ENCODE measurements at places on chromosomes 16 and 17.

DNA sequence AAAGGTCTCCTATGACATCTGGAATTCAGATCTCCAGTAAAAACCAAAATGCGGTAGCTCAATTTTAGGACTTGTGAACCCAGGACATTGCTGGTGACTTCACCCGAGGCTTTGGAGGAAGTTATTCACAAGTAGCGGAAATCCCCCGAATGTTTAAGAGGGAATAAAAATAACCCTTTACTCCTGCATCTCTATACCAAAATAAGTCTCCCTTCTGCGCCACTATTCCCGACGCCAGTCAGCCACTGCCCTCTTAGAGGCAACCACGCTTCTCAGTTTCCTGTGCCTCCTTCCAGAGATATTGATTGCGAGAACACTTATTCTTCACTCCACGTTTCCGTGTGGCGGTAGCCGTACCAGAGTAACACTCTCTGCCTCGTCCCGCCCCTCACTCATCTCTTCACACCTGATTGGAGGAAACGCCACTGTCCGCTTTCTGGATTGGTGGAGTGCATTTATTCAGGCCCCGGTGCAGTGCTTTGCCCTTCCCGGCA is 27.4 kb downstream of the EMP2 start:
- peak; percentile 41 for DNase-seq

DNA sequence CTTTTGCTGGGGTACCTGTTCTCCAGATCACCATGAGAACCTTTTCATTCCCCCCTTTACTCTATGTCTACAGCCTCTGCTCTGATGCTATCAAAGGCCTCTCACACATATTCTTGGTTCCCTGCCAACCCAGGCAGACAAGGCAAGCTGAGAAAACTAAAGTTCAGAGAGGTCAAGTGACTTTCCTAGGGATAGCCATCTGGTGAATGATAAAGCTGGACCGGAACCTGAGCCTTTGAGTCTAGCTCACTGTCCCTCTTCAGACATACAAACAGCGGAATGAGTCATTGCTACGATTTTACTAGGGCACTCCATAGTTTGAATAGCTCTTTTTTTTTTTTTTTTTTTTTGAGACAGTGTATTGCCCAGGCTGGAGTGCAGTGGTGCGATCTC is 73.3 kb downstream of the XYLT1 start:
- peak; percentile 17 for DNase-seq

GRCh38 chr16:2976201-2976600 is 4.0 kb downstream of the PKMYT1 start:
- no peak for DNase-seq

DNA sequence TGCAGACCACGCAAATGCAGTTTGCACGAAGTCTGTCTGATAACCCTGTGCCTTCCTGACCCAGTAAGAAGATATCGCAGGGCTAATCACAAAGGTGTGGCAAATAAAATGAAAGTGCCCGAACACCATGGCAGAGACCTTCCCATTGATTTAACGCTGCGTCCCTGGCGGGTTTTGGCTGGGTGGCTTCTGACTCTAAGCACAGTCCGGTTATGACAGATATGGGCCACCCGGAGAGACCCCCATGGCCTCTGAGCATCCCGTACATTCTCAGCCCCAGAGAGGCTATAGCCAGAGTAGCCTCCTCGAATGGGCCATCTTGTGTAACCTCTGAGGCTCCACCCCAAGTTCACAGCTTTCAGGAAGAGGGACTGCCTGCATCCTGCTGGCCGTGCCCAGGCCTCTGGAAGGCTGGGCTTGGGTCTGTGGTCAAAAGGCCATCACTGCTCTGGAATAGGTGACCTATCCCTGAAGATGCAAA is 5.5 kb downstream of the FOXC2 start:
- DNase-seq = no peak

- DNase-seq = no peak
Measured at GRCh38 chr16:64771273-64771672, 350.6 kb downstream of the CDH11 start.

GRCh38 chr17:42422412-42422957 is 571 bp downstream of the CAVIN1 start:
- peak; percentile 8 for DNase-seq

- no peak for DNase-seq
Measured at GRCh38 chr17:28328325-28328724, 6.9 kb downstream of the IFT20 start.

DNA sequence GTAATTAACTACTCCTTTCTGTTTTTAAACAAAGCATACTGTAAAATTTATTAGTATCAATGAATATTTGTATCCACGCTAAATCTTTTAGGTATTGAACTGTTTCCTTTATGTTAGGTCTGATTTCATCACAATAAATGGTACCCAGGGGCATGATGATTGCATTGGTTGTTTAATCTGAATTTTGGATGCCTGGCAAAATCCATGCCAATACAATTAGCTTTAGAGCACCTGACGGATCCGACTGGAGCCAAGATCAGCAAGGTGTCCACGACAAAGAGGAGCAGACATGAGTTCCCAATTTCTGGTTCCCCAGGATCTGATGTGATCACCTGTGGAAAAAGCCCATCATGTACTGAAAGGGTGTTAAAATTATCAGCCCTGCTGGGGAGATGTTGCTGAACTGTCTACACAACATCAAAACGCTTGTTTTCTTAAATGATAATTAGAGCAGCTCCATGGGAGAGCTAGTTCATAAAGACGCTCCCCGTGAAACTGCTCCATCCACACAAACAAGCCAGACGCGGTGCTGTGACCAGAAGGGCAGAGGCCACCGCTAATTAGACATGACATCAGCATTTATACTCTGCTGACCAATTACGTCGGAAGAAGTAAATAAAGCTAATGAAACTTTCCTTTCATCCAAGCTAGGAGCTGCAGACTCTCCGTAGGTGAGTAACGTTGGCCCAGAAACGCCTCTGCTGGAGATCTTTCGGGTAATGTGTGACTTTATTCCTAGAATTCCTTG is 151.7 kb downstream of the CPPED1 start:
- DNase-seq = no peak

DNA sequence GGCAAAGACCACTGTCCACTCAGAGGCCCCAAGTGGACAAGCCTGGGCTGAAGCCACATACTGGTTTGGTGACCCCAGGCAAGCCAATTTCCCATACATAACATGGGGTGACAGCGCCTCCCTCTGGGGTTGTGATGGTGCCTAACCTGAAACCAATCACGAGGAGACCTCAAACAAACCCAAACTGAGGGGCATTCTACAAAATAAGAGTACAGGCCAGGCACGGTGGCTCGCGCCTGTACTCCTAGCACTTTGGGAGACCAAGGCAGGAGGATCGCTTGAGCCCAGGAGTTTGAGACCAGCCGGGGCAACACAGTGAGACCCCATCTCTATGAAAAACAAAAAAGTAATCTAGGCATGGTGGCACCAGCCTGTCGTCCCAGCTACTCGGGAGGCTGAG is 3.6 kb downstream of the P2RX5 start:
- DNase-seq = no peak

GRCh38 chr17:50911890-50912289 is 45.7 kb upstream of the TOB1 start:
- DNase-seq = no peak

DNA sequence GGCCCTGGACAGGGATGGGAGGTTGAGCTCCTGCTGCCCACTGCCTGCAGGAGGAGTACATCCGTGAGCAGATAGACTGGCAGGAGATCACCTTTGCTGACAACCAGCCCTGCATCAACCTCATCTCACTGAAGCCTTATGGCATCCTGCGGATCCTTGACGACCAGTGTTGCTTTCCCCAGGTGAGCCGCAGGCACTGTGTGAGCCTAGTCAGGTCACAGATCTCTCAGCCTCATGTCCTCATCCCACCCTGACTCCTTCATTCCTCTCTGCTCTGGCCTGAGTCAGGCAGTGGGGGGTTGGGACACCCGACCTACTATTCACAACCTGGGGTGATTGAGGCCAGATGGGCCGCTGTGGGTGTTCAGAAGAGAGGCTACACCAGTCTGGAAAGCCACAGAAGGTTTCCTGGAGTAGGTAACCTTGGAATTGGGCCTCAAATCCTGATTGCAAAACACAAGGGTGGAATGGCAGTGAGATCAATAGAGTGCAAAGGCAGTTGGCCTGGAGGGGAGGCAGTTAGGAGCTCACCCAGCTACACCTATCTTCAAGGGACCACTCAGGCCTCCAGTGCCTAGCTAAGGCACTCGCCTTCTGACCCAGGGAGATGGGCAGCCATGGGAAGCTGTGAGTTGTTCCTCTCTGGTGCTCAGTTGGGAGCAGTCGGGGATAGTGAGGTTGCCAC is 29.7 kb downstream of the MYO15A start:
- no peak for DNase-seq

DNA sequence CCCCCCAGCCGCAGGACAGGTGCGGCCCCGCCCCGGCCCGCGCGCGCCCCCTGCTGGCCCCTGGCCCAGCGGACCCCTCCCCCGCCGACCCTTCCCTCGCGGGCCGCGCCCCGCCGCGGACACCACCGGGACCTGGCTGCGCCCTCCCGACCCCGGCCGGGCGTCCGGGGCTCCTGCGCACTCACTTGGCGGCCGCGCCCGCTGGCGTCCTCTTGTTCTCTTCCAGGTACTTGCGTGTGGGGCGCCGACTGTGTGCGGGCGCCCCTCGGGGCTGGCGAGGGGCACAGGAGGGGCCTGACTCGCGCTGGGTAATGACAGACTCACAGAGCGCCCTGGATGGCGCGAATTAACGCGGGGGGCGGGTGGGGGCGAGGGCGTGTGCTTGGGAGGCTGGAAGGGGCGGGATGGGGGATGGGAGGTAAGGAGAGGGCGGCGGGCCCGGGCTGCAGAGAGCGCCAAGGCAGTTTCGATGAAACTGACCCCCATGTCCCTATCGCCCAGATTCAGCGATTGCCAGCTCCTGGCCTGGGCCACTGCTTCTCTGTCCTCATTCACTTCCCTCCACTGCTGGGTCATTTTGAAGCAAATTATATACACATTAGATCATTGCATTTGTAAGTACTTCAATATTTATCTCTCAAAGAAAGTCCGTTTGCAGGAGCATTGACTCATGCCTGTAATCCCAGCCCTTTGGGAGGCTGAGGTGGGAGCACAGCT is 445 bp upstream of the DBNDD1 start:
- peak; percentile 49 for DNase-seq

GRCh38 chr16:59975953-59976352 is 1241.8 kb upstream of the GOT2 start:
- no peak for DNase-seq

DNA sequence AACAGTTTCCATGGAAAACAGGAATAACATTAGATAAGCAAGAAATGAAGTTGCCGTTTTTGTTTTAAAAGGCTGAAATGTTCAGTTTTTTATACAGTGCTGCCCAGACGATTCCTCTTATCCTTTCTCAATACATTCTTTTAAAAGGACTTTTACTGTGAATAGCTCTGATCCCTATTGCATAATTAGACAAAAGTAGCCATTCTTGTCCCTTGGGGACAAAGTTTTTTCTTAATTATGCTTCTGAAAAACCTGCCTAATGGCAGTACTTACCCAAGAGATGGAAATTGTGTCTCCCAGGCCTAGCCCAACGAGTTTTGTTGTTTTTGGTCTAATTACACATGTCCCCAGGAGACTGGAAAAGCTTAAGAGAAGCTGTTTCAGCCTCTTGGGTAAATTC is 27.6 kb downstream of the NXPH3 start:
- DNase-seq = no peak

GRCh38 chr16:87960852-87961251 is 9.6 kb downstream of the BANP start:
- no peak for DNase-seq

- DNase-seq = no peak
Measured at GRCh38 chr16:20868890-20869289, 31.3 kb downstream of the DCUN1D3 start.

GRCh38 chr16:73047536-73048291 is at the start of gene ZFHX3:
Gene ZFHX3, minus strand, starts transcription at chr16:73048128. Its CDS starts 87,983 bp downstream, at chr16:72960145.
- DNase-seq = peak; percentile 31

GRCh38 chr16:67716097-67716496 is 3.0 kb downstream of the GFOD2 start:
- DNase-seq = no peak

DNA sequence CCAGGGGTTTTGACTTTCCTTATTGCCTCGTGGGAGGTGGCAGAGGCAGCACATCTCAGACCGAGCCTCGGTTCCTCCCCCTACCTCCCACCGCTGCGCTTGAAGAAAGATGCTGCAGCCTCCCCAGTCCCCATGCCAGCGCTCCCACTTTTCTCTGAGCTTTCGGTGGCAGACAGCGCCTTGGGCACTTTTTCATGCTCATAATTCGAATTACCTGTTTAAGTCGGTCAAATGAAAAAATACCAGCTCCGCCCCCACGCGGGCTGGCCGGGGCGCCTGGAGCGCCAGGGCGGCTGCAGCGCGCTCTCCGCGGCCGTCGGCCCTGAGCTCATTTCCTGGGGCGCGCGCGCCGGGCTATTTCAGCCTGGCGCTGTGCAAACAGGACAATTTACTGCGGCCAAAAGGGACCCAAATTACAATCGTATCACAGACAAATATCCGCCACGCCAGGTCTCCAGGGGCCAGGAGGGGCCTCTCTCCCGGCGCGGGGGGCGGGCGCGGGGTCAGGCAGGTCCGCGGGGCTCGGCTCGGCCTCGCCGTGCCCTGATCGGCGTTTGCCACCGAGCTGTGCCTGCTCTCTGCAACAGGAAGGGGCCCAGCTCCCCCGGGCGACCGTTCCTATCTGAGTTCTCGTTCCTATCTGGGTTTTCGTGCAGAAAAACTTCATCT is 45.0 kb downstream of the SOST start:
- DNase-seq = no peak

GRCh38 chr17:42178817-42179216 is 2.1 kb downstream of the KCNH4 start:
- no peak for DNase-seq

DNA sequence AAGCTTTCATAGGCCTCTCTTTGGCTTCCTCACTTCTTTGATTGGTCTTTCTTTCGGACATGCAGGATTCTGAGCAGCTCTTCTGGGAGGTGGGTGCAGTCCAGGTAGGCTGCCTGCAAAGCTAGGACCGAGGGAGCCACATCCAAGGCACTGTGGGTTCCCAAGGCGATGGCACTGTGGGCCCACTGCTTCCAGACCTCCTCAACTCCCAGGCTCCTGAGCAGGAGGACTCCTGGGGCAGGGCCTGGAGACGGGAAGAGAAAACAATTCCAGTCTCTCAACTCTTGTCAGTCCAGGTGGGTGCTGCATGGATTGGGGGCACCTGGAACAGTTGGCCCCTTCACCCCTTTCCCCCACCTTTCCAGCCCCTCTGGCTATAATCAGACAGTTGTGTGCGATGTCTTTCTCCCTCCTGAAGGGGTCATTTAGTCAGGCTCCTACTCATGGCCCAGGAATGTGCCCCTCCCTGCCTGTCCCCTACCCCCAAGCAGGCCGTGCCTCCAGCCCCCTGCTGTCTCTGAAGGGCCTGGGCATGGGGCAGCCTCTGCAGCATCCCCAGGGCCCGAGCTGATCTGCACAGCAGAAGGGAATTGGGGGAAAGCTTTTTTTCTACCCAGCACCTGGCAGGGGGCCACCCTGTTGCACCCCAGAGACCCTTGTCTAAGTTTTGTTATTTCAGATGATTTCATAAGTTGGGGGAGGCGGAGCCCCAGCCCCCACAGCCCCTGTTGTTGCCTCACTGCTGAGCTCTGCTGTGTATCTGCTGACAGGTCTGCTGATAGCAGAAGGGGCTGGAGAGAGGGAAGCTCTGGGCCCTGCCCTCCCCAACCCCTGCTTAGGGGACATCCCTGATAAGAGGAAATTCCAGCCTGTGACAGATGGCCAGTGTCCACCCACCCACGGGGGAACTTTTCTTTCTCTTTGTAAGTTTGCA is 330.3 kb downstream of the SEC14L1 start:
- DNase-seq = no peak

GRCh38 chr17:14331225-14331981 is 30.5 kb downstream of the HS3ST3B1 start:
- DNase-seq = no peak

- DNase-seq = no peak
Measured at GRCh38 chr16:5066511-5066910, 755 bp upstream of the C16orf89 start.

GRCh38 chr17:21299981-21300600 is 15.6 kb downstream of the MAP2K3 start:
- DNase-seq = no peak

All from CD4-positive, alpha-beta T cell treated with Interleukin-6 at 100 ng/mL for 8 hours (primary cell).